ENCODE measurements at places on chromosomes 11 and 22.

DNA sequence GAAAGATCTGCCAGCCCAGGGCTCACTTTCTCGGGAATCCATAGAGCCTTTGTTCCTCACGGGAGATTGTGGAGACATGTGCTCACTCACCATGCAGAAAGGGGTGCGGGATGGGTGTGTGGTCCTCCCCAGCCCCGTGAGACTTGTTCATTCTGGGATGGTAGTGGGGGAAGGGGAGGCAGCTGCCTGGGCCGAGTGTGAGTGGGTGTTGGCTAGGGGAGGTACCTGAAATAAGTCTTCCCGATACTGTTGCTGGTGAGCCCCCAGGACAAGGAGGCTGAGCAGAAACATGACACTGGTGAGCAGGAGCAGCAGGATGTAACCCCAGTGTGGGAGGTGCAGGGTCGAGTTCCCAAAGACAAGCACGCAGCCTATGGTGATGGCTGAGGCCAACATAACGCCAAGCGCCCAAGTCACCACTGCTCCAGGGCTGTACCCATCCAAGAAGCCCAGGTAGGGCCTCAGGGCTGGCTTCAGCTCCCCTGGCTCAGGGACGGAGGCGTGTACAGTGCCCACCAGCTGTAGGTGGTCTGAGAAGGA, 2.8 kb downstream of the SLC7A4 start:
- DNase-seq = no peak

GRCh38 chr11:61447601-61448551, 18.0 kb downstream of the SDHAF2 start:
- no peak for DNase-seq

- no peak for DNase-seq
Observed at GRCh38 chr11:57772562-57772961, 11.0 kb downstream of the CTNND1 start.

DNA sequence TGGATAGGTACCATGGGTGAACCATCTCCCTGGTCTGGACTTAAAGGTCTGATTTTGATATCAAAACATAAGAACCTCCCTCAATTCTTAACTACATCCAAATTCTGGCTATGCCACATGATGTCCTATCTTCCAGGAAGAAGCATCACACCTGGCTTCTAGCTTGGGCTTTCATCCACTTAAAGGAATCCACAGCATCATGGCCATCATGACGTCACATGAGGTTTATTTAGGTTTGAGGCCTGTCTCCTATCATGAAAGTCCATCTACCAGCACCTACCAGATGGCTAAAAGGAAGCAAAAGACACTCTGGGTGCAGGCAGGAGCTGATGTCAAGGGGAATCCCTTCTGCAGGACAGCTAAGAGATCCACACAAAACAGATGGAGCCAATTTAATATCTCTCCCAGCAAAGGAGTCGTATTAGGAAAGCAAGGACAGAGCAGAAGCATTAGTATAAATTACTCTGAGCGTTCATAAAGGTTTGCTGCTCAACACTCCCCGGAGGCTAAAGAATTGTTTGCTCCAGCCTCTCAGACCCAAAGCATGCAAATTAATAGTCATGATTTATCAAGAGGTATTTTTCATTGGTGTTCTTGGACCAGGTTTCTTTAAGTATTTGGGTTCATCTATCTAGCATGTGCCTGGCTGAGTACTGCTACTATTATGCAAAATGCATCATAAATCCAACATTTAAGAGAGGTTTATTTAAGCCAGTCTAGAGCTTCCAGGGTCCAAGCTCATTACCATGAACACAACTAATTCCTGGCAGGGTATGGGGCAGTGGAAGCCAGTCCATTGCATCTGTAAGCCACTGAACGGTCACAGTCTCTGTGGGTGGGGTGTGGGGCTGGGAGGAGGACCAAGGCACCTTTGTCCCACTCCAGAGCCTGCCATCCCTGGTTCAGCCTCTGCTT, 47.2 kb downstream of the GALNT18 start:
- no peak for DNase-seq

- DNase-seq = no peak
Observed at GRCh38 chr11:113873236-113873626, 2.1 kb downstream of the USP28 start.

- peak; percentile 7 for DNase-seq
Observed at GRCh38 chr11:95153857-95154246, 64.2 kb downstream of the ENDOD1 start.

DNA sequence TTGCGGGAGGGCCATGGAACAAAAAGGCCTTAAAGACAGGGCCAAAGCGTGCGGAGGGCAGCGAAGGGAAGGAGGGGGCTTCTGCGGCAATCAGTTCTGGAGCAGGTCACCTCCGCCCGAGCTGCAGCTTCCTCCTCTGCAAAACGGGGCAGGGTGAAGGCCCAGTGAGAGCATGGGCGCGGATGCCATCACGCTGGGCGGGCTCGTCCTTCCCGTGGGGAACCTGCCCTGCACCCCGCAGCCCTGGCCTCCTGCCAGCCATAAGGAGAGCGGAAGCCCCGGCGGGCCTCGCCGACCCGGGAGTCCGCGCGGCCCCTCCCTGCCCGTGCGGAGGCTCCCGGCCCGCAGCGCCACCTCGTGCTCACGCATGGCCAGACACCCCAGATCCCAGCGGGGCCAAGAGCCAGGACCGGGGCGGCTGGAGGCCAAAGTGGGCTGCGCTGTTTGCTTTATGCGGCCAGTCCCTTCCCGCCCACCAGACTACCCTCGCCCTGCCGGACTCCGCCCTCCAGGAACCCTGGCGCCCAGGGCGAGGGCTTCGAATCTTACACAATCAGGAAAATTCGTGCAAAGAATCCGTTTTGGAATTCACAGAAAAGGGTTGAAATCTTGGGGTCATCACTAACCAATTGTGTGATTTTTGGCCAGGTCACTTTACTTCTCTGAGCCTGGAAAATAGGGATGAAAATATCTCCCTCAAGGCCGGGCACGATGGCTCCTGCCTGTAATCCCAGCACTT, 16.1 kb downstream of the TSKU start:
- DNase-seq = peak; percentile 71

DNA sequence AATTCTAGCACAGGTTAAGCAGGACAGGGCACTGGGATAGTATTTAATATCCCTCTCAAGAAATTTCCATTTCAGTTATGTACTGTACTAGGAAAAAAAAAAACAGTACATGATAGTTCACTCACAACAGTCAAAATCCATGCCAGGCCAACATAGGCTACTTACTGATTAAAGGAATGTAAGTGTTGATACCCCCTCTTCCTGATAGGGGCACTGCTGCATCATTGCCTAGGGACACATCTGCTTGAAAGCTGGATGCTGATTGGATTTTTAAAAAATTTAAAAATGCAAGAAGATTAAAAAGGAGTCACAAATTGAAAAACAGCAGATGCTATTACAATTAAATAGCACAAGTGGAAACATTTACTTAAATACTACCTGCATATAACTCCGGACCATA, 43.4 kb downstream of the APOL5 start:
- DNase-seq = no peak

DNA sequence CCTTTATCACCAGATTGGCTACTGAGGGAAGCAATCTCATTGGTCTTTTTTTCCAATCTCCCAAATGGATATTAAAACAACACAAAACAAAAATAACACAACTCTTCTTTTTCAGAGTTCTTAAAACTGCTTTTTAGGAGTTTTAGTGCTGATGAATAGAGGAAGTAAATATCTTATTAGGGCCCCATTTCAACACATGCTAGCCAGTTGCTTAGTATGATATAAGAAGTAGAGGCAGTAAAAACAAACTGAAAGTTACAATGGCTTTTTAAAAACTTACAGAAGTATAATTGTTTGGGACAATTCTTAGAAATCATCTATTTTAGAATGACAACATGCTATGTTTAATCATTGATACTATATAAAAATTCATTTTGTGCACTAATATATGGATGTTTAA, 3.4 kb downstream of the C11orf71 start:
- peak; percentile 52 for DNase-seq

GRCh38 chr11:70833554-70833953, 418.8 kb downstream of the SHANK2 start:
- DNase-seq = no peak

DNA sequence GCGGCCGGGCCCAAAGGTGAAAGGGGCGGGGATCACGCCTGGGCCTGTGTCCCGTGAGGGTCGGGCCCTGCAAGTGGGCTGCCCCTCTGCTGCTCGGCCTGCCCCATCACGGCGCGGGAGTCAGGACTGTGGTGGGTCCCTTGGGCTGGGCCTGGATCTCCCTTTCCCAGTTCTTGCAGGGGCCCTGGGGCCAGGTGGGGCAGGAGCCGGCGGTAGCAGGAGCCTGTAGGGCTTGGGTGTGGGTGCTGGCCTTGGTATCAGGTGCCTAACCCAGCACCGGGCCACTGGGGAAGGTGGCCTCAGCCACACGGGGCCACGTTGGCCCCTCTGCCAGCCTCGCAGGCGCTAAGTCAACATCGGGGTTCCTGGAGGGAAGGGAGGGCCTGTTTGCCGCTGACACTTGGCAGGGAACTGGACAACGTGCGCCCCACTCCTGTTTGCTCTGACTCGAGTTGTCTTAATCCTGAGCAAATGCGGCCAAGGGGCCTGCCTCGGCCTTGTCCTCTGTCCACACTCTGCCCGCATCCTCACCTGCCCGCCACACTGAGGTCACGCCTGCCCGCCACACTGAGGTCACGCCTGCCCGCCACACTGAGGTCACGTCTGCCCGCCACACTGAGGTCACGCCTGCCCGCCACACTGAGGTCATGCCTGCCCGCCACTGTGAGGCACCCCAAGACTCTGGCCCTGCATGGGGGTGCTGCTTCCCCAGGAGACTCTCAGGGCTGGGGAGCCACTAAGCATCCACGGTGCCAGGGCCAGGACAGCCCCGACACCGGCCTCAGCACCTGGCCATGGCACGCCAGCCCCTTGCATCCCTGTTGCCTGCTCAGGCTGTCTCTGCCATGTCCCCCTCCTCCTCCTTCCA, 14.2 kb upstream of the MUC5B start:
- no peak for DNase-seq

DNA sequence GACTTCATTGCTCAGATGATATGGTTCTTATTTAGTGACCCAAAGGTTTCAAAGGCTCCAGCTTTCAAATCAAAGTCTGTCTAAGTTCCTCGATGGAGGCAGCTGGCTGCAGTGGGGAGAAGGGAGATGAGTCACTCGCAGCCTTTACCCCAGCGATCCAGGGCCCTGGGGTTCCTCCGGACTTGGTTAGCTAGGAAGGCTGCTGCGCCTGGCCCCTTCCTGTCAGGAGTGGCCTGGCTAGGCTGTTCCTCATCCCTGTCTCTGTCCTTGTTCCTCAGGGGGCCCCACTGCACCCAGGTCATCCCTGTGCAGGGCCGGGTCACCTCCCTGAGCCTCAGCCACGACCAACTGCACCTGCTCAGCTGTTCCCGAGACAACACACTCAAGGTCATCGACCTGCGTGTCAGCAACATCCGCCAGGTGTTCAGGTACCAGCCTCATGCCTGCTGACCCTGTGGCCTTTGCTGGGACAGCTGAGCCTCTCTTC, 13.9 kb downstream of the ATG16L2 start:
- DNase-seq = peak; percentile 67
